ENCODE measurements at places on chromosomes 1 and 21.

- DNase-seq = no peak
Observed at GRCh38 chr1:148293651-148294050, 141.6 kb upstream of the NBPF11 start.

- no peak for DNase-seq
Observed at GRCh38 chr1:112793631-112794565, 78.8 kb upstream of the PPM1J start.

DNA sequence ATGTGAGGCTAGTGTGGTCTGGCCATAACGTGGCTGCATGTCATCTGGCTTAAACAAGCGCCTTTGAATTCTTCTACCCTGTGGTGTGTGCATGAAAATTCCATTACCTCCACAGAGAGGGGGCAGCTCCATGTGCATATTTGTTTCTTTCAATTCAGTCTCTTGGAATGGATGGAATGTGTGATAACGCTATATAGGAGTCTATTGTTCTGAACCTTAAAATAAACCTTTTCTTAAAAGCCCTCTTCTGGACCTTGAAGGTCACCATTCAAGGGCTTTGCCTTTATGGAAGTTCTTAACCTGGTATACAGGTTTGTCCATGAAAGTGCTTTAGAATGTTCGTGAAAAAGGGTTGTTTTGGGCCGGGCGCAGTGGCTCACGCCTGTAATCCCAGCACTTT, 118.2 kb upstream of the ADGRL2 start:
- DNase-seq = no peak

- no peak for DNase-seq
Observed at GRCh38 chr1:225886159-225887029, 2.6 kb downstream of the LEFTY1 start.

- DNase-seq = peak; percentile 69
Observed at GRCh38 chr1:229430761-229431283, 3.1 kb downstream of the ACTA1 start.

DNA sequence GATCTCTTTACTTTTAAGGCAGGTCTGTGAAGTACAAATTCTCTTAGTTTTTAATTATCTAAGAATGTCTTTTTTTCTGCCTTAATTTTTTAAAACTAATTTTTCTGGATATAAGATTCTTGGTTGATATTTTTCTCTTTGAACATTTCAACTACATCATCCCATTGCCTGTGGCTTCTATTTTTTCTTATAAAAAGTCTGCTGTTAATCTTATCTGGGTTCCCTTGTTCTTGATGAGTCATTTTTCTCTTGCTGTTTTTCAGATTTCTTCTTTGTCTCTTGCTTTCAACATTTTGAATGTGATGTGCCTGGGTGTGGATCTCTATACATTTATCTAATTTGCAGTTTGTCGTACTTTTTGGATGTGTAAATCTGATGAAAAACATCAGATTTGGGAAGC, 525.2 kb upstream of the PBX1 start:
- DNase-seq = no peak

GRCh38 chr1:54871275-54872035, 15.5 kb downstream of the DHCR24 start:
- no peak for DNase-seq

GRCh38 chr21:45950740-45951515, 30.6 kb upstream of the COL6A1 start:
- DNase-seq = peak; percentile 72

DNA sequence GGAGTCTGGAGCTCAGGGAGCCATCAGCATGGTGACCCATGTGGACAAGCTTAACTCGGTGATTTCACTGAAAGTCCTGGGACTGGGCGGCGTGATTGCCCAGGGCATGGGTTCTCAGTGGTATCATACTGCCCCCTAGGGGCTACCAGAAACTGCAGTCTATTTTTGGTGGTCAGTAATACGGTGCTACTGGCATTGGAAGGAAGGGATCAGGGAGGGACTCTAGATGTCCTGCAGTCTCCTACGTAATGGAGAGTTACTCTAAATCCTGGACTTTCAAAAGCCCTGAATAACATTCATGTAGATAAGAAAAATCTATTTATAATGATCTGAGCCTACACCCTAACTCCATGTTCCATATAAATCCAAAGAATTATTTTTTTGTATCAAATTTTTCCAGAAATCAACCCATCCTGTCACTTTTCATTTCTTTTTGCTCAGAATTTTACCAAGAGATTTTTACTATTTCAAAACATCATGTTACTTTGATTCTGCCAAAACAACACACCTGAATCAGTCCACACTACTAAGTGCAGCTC, 37.3 kb downstream of the PABPC4 start:
- peak; percentile 83 for DNase-seq

DNA sequence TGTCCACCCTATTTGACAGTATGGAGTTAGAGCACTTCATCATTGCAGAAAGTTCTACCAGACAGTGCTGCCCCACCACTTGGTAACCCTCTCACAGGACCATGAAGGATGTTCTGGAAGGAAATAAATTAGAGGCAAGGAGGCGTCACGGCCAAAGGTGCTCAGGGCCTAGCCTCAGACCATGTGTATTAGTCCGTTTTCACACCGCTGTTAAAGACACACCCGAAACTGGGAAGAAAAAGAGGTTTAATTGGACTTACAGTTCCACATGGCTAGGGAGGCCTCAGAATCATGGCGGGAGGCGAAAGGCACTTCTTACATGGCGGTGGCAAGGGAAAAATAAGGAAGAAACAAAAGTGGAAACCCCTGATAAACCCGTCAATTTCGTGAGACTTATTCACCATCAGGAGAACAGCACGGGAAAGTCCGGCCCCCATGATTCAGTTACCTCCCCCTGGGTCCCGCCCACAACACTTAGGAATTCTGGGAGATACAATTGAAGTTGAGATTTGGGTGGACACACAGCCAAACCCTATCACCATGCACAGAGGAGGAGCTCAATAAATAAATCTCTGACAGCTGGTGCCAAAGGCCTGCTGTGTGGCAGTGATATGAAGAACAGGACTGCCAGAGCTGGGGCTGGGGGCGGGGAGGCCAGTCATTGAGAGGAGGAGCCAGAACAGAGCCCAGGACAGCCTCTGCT, 75.8 kb downstream of the FHAD1 start:
- DNase-seq = no peak

- DNase-seq = no peak
Observed at GRCh38 chr1:212698467-212699103, 1.1 kb downstream of the BATF3 start.

DNA sequence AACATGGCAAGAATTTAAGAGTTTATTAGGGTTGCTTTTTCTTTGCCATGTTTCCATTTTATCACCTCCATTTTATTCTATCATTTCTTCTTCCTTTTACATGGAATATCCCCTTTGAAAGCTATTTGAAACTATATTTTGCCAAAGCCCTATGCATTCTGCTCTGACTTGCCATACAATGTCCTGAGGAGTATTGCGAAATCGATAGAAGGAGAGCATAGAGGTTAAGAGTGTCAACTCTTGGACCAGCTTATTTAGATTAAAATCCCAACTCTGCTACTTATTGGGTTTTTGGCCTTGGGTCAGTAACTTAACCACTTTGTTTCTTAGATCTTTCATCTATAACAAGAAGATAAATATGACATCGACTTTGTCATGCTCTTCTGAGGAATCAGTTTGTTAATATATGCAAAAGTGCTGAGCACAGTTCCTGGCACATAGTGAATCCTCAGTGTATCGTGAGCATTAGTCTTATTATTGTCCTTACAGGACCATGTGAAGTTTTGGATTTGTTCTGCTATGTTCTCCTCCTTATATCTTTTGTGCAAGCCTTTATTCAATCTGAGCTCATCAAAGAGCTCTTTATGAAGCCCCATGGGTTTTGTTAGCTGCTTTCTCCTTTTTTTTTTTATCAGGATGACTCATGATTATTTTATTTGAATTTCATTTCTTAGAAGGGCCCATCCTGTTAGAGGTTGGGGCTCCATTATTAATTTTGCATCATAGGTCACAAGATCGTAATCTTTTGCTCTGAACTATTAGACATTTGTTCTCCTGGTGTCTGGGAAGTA, 17.6 kb downstream of the ACKR1 start:
- no peak for DNase-seq

GRCh38 chr21:36879827-36880226, 86.6 kb downstream of the HLCS start:
- DNase-seq = no peak

- DNase-seq = no peak
Observed at GRCh38 chr1:48773133-48773532, 3.6 kb downstream of the BEND5 start.

DNA sequence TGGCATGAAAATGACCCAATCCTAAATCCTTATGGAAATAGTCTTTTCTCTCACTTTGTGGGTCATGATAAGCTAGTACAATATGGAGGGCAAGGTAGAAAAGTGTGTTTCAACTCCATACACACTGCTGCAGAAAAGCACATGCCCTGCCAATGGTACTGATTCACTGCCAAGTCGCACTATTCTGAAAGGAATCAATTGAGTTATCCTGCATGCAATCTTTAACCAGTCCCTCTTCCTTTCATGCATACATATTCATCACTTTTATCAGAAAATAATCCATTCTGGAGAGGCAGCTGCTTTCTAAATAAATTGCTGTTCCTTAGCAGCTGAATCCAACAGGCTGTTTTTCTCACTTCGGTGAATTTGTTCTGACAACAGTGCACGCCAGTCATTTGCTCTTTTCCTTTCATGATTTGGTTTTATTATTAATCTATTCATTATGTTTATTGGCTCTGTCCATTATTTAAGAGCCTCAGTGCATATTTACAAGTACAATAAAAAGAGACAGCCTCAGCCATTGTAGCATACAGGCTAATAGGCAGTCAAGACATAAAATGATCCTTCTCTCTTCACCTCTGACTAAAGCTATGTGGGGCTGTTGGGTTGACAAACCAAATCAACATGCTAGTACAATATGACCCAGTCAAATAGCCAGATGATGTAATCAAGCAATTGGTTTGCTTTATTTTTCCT, 108.8 kb downstream of the CHD1L start:
- DNase-seq = no peak

- no peak for DNase-seq
Observed at GRCh38 chr1:226937940-226938725, 2.0 kb upstream of the COQ8A start.

GRCh38 chr1:234258071-234258470, 115.2 kb upstream of the COA6 start:
- no peak for DNase-seq

DNA sequence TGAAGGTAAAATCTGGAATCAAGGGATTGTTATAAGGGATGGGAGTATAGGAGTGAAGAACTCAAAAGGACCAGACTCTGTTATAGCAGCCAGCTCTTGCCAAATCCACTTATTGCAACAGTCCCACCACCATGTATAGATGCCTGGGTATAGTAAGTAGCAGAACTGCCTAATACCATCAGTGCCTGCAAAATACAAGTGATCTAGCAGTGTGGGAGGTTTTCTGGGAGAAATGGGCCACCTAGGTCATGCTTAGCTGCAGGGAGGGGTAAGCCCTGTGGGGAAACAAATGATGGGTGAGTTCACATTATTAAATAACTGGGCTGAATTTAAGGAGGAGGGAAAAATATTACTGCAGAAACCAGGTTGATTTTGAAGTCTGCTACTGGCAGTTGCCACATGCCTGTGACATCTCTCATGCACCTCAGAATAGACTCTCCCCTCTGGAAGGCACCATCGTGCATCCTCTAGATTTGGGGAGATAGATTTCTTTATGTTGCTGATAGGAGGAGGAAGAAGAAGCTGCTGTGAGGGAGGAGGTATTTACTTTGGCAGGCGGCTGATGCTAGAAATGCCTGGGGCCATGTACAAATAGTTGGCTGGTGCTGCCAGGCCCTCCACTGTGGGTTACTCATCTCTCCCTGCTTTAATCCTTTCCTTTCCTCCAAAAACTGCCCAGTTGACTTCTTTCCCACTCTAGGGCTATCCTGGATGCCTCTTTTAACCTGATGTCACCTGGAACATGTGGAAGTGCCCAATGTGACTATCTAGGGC, 27.5 kb downstream of the HLX start:
- no peak for DNase-seq

- DNase-seq = peak; percentile 90
Observed at GRCh38 chr1:74971982-74972381, 162.2 kb upstream of the LHX8 start.

- DNase-seq = no peak
Observed at GRCh38 chr1:54309631-54310366, 96.4 kb downstream of the SSBP3 start.

GRCh38 chr1:168090395-168090794, 46.3 kb downstream of the GPR161 start:
- DNase-seq = no peak

DNA sequence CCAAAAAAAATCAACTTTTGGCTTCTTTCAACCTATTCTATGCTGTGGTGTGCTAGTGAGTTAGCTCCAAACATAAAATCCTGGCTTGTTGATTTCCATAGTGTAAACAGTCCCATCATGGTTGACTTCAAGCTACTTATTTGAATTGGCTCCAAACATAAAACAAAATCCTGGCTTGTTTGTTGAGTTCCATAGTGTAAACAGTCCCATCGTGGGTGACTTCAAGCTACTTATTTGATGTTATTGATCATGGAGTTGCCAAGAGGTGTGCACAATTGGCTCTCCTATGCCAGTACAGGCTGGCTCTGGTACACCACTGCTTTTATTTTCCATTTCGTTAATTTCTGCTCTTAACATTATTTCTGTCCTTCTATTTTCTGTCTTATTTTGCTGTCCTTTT, 1.8 kb upstream of the COA6 start:
- no peak for DNase-seq

DNA sequence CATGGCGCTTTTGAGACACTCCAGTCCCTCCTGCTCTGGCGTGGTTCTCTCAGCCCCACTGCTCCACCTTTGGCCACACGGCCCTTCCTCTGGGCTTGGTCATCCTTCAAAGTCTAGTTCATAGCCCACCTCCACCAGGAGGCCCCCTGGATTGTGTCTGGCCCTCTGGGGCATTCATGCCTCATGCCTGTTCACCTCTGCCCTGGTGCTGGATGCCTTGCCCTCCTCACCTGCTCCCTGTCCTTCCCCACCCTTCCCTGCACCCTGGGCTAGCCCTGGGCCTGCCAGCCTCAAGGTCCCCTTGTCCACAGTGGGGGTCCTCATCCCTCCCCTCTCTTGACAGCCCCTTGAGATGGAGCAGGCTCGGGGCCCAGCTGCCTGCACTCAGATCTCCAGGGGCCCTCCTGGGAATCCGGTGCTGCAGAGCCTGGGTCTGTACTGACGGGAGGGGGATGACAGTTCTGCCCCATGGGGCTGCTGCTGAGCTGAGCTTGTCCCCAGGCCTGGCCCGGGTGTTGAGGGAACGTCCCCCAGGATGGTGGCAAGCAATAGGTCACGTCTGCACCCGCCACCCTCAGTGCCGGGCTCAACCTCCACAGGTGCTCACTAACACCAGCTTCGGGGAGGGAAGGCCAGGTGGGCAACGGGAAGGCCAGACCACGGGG, 18.4 kb downstream of the PRXL2B start:
- no peak for DNase-seq

- no peak for DNase-seq
Observed at GRCh38 chr1:43134068-43134467, 38.0 kb downstream of the EBNA1BP2 start.

- peak; percentile 81 for DNase-seq
Observed at GRCh38 chr1:169711469-169712308, at the start of gene SELL. TSS of gene SELL (minus strand) at chr1:169711620. CDS start at chr1:169711498, 122 bp downstream.

DNA sequence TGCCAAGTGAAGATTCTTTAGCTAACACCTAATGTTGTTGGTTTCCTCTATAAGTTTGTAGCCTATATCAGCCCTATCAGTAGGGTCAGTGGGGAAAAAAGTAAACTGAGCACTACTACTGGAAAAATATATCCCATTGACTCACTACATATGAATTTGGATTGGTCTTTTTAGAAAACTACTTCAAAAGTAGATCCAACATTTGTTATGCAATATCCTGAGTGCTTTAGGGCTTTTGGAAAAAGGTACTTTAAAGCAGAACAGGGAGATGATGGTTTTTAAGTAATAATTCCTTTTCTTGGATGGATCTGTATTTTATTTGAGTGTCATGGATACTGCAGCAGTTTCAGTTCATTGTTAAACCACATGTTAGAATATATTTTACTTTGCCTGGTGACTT, 7.1 kb downstream of the C1orf21 start:
- DNase-seq = no peak
